Stimulated activated CD8-positive, alpha-beta memory T cell treated with anti-CD3 and anti-CD28 coated beads, Interleukin-4, amount 100 ng/mL, for 4 hours (primary cell): ENCODE measurements at places on chromosomes 6 and 20.

GRCh38 chr6:141808662-141809061 is 324.1 kb upstream of the GJE1 start:
- DNase-seq: no peak

DNA sequence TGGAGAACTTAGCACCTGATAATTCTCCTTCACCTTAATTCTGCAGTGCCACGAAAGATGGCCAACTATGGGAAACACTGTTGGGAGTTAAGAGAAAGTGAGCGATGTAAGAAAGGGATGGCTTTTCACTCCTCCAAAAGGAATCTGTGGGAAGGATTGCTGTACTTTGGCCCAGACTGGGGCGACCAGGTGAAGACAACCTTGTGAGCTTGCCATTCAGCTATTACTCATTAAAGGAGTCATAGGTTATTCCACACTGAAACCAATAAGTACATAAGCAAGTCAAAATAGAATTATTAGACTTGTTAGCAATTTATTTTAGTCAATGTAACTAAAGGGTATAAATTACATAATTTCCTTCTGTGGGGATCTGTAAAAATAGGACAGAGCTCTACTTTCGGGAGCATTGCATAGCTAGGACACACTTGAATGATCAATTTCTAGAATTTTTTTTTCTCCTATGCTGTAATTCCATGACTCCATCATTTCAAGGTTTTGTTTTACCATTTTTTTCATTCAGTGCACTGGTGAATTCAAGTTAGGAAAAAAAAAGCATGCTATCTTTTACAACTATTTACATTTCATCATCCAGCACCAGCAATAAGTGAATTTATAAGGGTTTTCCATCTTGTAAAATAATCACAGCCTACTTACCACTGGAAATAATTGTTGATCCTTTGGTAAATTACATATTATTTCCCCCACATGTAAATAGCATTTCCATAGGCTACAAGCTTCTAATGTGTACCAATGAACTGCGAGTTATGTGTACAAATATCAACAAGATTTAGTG is 231.7 kb downstream of the SIM1 start:
- no peak for DNase-seq

GRCh38 chr6:9521152-9521530 is 893.7 kb downstream of the TFAP2A start:
- DNase-seq: no peak

DNA sequence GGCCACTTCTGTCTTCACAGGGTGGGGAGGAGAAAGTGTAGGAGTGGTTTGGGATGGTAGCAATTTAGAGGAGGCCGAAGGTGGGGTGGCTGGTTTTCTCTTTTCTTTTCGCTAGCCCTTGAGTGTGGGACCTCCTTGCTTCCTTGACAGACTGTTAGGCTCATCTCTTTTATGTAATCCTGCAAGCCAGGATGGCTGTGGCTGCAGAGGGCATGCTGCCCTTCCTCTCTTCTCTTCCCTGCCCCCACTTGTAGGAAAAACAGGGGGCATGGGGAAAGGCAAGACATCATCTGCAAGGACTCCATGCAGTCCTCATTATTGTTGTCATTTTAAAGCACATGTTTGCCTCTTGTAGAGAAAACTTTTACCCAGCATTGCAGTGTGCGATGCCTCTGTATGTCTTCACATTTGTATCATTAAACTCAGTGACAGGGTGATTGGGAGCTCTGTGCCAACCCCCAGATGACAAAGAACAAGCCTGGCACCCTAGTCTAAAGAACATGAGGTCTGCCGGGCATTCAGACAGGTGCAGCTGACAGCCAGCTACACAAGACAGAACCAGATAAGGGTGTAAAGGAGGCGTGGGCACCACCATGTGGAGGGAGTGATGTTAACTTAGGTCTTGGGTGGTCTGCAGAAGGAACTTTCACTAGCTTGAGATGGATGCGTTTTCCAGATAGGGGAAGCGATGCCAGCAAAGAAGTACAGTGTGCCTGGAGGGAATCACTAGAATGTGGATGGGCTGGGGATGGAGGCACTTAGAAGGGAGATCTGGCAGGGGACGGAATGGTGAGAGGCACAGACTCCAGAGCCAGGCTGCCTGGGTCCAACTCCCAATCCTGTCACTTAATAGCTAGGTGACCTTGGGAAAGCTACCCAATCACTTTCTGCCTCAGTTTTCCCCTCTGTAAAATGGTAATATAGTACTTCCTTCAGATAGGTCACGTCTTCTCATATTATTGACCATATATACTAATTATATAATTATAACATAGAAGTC is 207.6 kb downstream of the TBC1D7 start:
- DNase-seq: no peak

GRCh38 chr6:44131892-44132291 is 4.5 kb downstream of the TMEM63B start:
- DNase-seq: no peak

DNA sequence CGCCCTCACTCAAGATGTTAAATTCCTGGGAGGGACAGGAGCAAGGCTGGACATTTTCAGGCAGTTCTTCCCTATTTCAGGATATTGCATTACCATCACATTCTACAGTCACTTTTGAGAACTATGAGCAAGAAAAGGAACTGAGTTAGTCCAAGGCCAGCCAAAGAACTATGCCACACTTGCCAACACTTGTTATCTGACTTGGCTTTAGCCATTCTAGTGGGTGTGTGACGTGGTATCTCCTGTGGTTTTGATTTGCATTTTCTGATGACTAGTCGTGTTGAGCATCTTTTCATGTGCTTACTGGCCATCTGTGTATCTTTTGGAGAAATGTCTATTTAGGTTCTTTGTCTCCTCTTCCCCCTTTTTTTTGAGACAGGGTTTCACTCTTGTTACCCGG is 12.0 kb downstream of the XRN2 start:
- no peak for DNase-seq

DNA sequence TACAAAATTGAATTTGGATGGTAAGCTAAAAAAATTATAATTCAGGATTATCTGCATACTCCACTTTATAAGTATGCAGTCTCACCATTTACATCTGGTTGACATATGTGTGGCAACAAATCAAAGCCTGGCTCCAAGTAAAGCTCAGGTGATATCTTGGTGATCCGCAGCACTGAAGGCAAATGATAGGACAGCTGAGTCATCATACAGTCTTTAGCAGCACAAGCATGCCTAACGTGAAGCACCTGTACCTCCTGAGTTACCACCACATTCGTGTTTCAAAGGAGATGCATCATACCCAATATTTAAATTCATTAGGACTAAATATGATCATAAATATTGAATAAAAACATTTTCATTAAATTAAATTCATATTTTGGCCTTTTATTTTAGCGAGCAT is 11.8 kb upstream of the STX11 start:
- no peak for DNase-seq
